T follicular helper cell (primary cell): ENCODE measurements at places on chromosomes 1 and 21.

DNA sequence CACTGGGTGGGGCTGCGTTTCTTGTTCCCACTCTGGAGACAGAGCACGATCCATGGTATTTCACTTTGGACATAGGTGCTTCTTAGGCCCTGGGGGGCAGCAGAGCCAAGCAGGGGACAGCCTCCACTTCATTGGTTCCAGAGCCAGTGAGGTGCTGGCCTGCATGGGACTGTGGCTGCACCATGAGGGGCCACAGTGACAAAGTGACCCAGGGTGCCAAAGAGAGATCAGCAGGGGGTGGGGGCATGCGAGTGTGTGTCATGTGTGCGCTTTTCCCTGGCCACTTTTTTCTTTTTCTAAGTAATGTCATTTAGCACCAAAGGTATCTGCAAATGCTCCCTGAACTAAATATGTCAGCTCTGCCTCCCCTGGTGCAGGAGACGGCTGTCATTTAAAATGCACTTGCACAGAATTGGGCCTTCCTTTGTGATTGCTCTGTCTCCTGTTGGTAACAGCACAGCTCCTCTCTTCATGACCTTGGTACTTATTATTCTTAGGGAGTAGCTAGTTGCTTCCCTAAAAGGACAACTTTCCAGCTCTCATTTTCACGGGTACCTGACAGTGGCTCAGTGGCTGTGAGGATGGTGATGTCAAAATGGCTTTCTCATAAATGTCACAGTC is 75.5 kb upstream of the VAMP3 start:
- no peak for DNase-seq

DNA sequence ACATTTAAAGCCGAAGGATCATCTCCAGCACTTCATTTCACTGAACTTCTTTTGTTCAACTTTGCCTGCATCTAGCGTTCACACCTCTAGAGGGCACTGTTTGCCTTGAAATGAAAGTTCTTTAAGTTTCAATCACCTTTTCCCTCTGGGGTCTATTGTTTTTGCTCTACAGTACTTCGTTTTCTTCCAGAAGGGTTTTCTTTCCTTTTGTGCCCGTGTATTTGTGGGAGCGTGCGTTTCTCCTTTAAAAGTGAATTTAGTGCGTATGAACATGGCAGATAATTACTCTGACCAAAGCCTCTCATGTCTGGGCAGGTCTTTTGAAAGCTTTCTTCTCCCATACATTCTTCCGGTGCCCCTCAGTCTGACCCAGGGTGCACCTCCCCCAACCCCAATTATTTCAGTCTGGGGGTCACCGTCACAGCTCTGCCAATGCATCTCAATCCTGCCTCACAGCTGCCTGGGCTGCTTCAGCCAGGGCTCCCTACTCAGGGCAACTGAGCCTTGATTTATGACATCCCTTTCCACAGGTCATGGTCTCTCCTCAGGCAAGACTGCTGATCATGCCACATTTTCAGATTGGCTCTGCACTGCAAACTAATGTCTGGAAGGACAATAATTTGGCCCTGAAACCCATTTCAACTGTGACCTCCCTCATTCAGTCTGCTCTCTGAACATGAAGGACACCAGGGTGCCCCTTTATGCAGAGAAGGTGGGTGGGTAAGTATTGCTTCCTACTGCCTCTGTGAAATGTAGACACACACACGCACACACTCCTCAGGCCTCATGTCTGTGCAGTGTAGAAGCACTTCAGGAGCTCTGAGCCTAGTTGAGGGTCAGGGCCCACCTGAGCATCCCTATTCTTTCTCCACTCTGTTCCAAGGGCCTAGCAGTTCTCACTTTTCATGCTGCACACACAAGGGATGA is 88.6 kb downstream of the NUF2 start:
- DNase-seq, result no peak

- no peak for DNase-seq
Measured at GRCh38 chr1:171506525-171507304, 21.4 kb downstream of the PRRC2C start.

DNA sequence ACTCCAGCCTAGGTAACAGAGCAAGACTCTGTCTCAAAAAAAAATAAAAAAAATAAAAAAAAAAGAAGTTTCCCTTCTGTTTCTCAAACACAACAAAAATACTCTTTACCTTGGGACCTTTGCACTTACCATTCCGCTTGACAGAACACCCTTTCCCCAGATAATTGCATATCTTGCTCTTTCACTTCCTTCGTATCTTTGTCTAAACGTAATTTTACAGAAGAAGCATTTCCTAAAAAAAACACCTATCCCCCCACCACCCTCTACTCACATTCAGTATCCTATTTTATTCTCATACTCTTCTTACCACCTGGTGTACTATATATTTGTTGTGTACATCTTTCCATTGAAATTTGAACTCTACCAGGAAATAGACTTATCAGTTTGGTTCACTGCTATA is 32.7 kb downstream of the ASH1L start:
- DNase-seq, result no peak

- DNase-seq, result no peak
Measured at GRCh38 chr1:224219011-224219611, 36.1 kb downstream of the DEGS1 start.

- no peak for DNase-seq
Measured at GRCh38 chr1:54549181-54549924, 1.3 kb downstream of the ACOT11 start.

DNA sequence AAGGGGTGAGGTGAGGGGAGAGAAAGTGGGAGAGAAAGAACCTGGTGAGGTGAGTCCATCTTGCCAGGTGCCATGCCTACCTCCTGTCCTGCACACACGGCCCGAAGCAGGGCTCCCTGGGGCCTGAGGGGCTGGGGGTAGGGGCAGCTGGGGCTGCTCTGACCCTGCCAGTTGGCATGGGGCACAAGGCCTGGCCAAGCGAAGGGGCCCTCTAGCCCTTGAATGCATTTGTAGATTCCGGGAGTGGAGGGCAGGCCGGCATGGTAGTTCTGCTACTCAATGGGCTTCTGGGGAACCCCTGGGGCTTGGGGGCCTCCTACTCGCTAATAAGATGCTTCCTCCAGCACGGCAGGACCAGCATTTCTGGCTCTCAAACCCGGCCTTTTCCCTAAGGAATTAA is 3.6 kb upstream of the PRDM16 start:
- DNase-seq, result no peak

DNA sequence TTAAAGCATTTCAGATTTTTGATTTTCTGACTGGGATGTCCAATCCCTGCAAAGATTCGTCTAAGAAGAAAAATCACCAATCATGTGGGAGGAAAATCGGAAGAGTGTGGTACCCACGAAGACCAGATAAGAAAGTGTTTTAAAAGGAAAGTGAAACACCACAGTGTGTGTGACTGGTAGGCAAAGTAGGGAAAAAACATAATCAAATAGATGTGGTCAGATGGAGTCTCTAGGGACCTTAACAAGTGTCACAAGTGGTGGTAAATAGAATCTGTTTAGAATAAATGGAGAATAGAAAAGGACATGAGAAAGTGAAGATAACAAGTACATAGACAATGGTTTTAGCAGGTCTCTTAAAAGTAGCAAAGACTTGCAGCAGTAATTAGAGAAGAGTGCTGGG is 154.6 kb downstream of the SLC30A10 start:
- no peak for DNase-seq

DNA sequence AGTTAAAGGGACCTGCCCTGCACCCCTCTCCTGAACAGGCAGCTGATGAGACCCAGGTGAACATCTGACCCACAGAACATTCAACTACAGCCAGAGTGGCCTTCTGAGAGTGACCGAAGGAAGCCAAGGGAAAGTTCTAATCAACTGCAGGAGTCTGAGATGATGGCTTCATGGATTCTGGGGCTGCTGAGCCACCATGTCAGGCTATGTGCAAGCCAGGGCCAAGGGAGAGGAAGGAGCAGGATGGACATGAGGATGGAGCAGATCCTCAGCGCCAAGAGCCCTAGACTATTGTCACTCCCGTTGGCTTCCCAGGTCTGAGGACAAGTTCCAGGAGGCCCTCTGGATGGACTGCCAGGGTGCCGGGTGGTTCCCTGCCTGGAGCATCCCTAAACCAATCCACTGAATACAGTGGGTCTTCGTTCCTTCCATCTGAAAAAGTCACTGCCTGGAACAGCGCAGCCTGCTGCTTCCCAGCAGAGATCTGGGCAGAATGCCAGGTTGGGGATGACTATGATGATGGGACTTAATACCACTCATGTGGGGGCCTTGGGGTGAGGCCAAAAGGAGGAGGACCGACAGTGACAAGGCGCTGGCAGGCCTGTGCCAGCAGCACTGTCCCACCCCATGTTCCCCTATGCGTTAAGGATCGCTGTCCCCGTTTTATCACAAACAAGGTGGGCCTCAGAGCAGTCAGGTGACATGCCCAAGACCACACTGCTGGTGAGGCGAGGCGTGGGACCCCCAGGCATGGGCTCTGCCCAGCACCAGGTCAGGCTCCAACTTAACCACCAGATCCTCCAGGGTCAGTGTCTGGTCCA is 19.8 kb downstream of the SPOCD1 start:
- DNase-seq, result no peak

- no peak for DNase-seq
Measured at GRCh38 chr1:17403081-17403480, 31.1 kb downstream of the PADI6 start.

DNA sequence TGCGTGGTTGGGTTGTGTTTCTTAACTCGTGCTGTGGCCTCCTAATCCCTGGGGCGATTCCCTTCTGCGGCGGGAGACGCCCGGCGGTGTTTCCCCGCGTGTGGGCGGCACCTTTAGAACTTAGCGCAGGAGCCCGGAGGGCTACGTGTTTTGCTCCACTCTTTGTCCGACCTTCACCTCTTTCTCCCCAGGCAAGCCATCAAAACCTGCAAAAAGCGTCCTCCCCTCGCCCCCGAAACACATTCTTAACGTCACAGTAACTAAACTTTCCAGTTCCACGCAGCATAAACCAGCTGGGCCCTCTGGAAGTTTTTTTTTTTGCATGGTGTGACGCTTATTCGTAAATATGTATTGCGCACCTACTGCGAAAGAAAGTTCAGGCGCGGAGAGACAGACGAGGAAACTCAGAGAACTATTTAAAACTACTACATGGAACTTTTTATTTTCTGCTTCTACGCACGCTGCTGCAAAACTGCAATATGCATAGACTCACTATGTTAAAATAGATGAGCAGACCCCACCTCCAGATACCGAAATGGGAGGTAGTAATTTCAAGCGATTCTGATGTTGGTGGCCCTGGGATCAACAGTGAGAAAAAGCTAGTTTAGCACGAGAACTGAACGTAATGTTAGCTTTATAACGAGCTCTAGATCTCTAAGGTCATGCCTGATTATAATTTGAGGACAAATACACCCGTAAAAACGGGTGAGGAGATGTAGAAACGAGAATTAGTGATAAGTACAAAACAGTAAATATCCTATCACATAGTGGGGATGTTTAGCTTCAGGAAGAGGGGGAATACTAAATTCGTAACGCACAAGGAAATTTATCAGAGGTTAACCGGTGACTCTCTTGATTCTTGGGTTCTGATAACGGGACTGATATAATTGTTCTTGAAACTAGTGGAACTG is 920 bp downstream of the MTR start:
- no peak for DNase-seq

DNA sequence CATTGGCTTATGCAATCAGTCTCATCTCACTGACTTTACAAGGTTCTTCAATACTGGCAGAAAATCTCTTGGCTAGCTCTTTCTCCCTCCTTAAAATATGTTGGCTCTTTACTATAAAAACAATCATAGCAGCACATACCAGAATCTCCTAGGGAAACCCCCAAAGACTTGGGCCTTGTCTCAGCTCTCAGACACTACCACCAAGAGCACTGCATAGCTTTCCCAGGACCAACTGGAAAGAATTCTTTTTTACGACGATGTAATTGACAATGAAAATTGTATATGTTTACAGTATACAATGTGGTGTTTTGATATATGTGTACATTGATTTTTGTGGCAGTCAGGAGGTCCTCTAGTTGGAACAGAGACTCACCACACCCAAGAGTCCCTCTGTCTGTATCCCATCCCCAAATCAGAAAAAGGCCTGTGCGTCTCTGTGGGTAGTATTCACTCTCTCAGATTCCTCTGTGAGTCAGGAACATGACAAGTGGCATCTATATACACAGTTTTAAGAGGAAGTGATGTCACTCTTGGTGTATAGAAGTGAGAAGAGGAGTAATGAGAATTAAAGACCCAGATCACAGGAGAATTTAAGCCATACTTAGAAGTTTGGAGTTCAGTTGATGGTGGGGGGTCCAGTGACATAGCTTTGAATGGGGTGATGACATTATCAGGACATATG is 21.1 kb downstream of the SMAP2 start:
- peak; percentile 38 for DNase-seq

- no peak for DNase-seq
Measured at GRCh38 chr1:56301791-56302190, 277.6 kb downstream of the PLPP3 start.

- DNase-seq, result peak; percentile 6
Measured at GRCh38 chr1:37561133-37562132, 4.7 kb downstream of the DNALI1 start.

GRCh38 chr1:116962987-116963639 is 38.4 kb upstream of the CD101 start:
- no peak for DNase-seq

GRCh38 chr1:175388285-175388684 is 195.7 kb upstream of the KIAA0040 start:
- DNase-seq, result no peak

GRCh38 chr1:234565132-234565531 is 44.8 kb downstream of the IRF2BP2 start:
- DNase-seq, result no peak

- no peak for DNase-seq
Measured at GRCh38 chr1:27999055-27999454, 39.3 kb downstream of the XKR8 start.

GRCh38 chr1:179194068-179194537 is 35.4 kb downstream of the ABL2 start:
- DNase-seq, result no peak

DNA sequence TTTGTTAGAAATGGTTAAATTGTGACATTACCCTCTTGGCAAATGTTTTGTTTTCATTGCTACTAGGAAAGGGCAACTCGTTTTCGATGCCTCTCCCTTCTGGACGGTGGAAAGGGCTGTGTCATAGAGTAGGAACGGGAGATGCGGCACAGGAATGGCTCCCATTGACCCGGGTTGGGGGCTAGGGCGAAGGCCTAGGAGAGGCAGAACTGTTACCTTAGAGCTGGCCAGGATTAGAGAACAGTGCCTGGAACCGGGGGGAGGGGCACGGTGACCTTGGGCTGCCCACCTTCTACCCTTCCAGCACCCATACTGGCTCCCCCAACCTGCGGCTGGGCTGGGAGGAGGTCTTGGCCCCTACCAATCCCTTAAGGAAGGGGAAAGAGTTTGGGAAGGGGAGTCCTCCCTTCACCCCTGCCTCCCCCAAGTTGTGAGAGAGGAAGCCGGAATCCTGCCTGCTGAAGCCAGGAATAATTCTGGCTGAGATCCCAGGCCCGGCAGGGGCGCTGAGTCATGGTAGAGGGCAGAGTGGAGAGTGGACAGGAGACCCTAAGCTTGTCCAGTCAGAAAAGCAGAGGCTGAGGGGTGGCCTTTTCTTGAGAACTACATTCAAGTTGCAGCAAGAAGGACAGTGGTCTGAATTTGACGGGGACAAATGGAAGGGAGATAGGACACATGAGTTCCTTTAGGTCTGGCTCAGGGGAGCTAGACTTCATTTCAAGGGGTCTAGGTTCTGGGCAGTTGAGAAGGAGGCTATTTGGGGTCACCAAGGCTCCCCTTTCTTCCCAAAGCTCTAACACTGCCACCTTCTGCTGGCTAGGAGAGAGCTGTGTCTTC is 8.2 kb downstream of the LMNA start:
- DNase-seq, result no peak

- no peak for DNase-seq
Measured at GRCh38 chr1:21469581-21469980, 29.6 kb downstream of the NBPF3 start.
